ENCODE measurements at places on chromosomes 11 and 22.

DNA sequence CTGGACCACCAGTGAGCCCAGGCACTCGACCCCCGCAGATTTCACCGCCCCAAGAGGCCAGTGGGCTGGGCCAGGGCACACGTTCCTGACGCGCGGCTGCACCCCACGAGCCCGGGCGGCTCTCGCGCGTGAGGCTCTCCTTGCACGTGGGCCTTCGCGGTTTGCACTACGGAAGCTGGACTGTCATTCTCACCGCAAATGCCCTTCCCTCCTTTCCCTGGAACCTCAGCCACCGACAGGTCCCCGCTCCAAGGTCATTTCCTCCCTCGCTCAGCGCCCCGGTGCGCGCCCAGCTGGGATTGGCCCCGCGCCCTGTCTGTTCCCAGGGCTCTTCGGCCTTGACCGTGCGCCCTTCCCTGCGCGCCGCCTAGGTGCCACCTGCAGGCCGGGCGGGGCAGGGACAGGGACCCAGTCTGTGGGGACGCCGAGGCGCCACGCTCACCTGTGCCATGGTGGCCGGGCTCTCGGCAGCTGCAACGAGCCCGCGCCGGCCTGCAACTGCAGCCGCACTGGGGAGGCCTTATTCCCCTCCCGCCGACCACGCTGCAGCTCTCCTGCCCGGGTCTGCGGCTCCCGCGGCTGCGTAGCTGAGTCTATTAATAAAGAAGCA, 2.1 kb upstream of the CPT1A start:
- no peaks in the 10 kb centered on the region for H3K36me3 ChIP-seq
- no peaks in the 10 kb centered on the region for H3K27me3 ChIP-seq
- peak; percentile 67 for DNase-seq
- H3K4me1 ChIP-seq: peaks cover 8% of the 10 kb centered on the region
- H3K4me3 ChIP-seq: peak overlapping the region; percentile 97

DNA sequence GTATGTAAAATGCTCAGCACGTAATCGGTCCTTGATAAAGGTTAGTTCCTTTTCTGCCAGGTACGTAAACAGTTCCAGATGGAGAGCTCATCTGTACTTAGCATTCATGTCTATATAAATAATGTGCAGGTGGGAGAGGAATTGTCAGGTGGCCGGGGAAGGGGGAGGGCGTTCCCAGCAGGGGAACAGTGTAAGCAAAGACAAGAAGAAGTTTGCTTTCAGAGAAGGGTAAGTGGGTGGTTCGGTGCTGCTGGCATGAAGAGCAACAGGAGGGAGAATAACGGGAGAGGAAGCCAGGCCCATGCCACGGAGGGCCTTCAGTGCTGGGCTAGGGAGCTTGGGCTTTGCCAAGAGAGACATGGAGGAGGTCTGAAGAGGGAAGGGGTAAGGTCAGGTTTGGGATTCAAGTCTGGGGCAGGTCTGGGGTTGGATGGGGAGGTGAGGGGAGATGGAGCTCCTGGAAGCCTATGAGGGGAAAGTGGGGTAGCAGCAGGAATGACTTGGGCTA, 11.4 kb upstream of the WNT11 start:
- no peak for DNase-seq
- H3K4me1 ChIP-seq: peaks cover 2% of the 10 kb centered on the region
- no peak overlapping the region for H3K4me3 ChIP-seq
- peaks cover 6% of the 10 kb centered on the region for H3K27me3 ChIP-seq
- no peak overlapping the region for H3K27ac ChIP-seq

DNA sequence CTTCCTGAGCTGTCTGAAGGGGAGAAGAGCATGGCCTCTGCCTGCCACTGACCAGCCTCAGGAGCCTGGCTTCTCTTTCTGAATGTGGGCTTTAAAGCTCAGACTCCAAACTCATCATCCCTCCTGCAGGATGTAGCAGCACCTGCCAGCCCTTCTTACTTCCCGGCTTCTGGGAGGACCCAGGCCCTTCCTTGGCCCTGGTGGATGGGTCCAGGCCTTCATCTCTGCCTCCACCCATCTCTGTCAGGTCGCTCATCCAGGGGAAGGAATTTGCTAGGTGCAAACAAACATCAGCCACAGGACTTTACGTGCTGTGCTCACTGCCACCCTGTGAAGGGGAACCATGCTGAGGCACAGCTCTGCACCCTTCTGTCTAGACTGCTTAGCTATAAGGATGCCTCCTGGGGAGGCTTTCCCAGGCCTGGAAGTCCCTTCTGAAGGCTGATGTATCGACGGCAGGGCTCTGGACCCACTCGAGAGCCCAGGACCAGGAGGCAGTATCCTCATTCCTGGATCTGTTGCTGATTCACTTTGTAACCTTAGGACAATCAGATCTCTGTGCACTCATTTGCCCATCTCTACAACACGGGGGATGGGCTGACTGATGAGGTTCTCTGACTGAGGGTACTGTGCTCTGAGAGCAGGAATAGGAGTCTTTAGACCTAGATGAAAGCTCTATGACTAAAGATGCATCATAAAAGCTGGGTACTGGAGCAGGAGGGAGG, 30.9 kb downstream of the USP35 start:
- DNase-seq: no peak
- peaks cover 16% of the 10 kb centered on the region for H3K4me1 ChIP-seq
- peaks cover 35% of the 10 kb centered on the region for H3K36me3 ChIP-seq
- H3K27me3 ChIP-seq: no peaks in the 10 kb centered on the region

DNA sequence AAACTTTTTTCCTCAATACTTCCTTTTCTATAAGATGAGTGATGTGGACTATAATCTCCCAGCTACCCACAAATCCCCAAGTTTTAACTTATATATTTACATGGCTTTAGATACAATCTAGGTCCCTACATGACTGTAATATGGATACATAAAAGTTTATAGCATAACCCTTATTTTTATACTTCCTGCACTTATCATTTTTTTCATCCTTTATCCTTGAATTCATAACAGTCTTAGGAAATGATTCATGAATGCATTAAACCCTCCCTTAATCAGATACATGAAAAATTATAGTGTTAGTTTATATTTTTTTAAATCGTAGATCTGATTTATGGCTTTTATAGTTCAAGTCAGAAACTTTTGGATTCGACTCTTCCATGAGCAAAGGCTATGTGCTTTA, 195.8 kb downstream of the MAML2 start:
- H3K36me3 ChIP-seq: no peaks in the 10 kb centered on the region
- no peaks in the 10 kb centered on the region for H3K27me3 ChIP-seq
- no peak overlapping the region for H3K27ac ChIP-seq
- peaks cover 7% of the 10 kb centered on the region for H3K4me1 ChIP-seq

DNA sequence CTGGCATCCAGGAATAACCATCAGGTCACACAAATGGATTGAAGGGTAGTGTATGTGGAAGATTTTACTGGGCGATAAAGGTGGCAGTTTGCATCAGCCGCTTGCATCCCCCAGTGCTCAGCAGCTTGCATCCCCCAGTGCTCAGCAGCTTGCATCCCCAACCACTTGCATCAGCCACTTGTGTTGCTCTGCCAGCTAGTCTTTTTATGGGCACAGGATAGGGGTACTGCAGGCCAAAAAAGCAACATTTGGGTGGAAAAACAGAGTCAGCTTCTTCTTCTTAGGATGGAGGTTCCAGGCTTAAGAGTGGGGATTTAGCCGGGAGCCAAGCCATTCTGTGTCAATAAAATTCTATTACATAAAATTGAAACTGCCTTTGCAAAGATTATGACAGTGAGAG, 23.2 kb upstream of the FEZ1 start:
- H3K36me3 ChIP-seq: peaks cover 4% of the 10 kb centered on the region
- H3K4me1 ChIP-seq: peaks cover 8% of the 10 kb centered on the region
- no peak for DNase-seq

DNA sequence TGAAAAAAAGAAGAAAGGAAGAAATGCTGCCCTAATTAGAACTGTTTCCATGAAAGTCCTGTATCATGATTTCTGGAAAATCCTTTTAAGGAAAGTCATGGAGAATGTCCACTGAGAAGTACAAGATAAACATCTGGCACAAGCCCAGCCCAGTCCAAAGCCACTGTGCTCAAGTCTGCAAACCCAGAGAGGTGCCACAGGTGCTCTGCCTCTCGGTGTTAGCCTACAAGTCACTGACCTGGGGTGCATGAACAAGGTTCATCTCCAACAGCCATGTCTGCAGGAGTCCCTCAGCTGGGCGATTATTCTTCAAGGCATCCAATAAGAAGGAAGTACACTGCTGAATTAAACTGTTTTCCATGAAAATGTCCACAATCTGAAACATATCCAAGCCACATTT, 51.1 kb upstream of the SLC25A1 start:
- no peak for DNase-seq
- H3K27ac ChIP-seq: no peak overlapping the region
- no peak overlapping the region for H3K4me3 ChIP-seq

- H3K36me3 ChIP-seq: peaks cover 6% of the 10 kb centered on the region
- no peak overlapping the region for H3K4me3 ChIP-seq
- no peak for DNase-seq
- H3K27me3 ChIP-seq: no peaks in the 10 kb centered on the region
- peak overlapping the region; percentile 62 for H3K27ac ChIP-seq
These were observed 6.0 kb downstream of the RNF169 start for GRCh38 chr11:74754507-74755252.

GRCh38 chr11:31958076-31958735, 132.7 kb upstream of the RCN1 start:
- H3K27me3 ChIP-seq: peaks cover 3% of the 10 kb centered on the region
- H3K36me3 ChIP-seq: no peaks in the 10 kb centered on the region
- H3K4me1 ChIP-seq: peaks cover 4% of the 10 kb centered on the region

GRCh38 chr11:122756417-122756816, 81.9 kb upstream of the CRTAM start:
- no peak overlapping the region for H3K4me3 ChIP-seq
- H3K4me1 ChIP-seq: peaks cover 18% of the 10 kb centered on the region
- no peaks in the 10 kb centered on the region for H3K27me3 ChIP-seq
- DNase-seq: peak; percentile 72

DNA sequence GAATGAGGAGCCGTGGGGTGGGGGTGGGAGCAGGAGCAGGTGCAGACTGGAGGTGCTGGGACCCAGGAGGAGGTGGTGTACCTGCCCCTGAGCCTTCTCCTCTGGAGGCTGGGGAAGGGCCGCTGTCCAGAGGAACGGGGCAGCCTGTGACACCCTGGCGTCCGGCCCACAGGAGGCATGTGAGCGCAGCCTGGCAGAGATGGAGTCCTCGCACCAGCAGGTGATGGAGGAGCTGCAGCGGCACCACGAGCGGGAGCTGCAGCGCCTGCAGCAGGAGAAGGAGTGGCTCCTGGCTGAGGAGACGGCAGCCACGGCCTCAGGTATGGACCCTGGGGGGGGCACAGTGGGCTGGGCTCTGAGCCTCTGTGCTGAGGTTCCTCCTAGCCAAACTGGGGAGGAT, 42.2 kb upstream of the GCAT start:
- no peak overlapping the region for H3K4me3 ChIP-seq
- no peak overlapping the region for H3K27ac ChIP-seq
- DNase-seq: no peak
- H3K4me1 ChIP-seq: peaks cover 2% of the 10 kb centered on the region

- no peak overlapping the region for H3K27ac ChIP-seq
- H3K4me3 ChIP-seq: no peak overlapping the region
- H3K27me3 ChIP-seq: peaks cover 12% of the 10 kb centered on the region
- no peaks in the 10 kb centered on the region for H3K36me3 ChIP-seq
- peak; percentile 82 for DNase-seq
These were observed 13.7 kb upstream of the SEC14L3 start for GRCh38 chr22:30485362-30485988.

DNA sequence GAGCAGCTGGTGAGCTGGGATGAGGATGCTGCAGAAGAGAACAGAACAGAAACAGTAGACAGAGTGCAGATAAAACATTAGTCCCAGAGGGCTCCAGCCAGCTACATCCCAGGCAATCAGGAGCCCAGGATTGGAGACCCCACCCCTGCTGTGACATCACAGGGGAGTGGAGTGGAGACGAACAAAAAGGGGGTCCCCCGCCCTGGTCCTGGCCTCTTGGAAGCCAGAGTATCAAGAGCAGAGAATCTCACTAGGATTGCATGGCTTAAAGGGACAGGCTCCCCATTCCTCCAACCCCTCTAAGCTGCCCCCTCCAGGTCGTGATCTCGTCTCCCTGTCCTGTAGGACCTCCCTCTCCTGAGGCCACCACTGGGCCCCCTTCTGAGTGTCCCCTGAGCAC, at the start of gene P2RX3:
P2RX3 (plus strand) TSS at position 211 of the 400 bp plus-strand sequence. CDS start 199 bp downstream, outside the sequence.
- no peak within 1 kb of the TSS for H3K4me3 ChIP-seq
- H3K27me3 ChIP-seq: peaks cover 3% of the 10 kb centered on the region
- H3K4me1 ChIP-seq: peaks cover 19% of the 10 kb centered on the region

GRCh38 chr22:46652081-46652846, 32.1 kb downstream of the GRAMD4 start:
- no peaks in the 10 kb centered on the region for H3K27me3 ChIP-seq
- DNase-seq: no peak
- no peak overlapping the region for H3K27ac ChIP-seq
- H3K4me3 ChIP-seq: no peak overlapping the region

GRCh38 chr11:73344191-73344607, 32.0 kb upstream of the RELT start:
- H3K4me1 ChIP-seq: no peaks in the 10 kb centered on the region
- H3K27ac ChIP-seq: no peak overlapping the region
- peaks cover 10% of the 10 kb centered on the region for H3K27me3 ChIP-seq
- DNase-seq: no peak
- H3K36me3 ChIP-seq: no peaks in the 10 kb centered on the region

- no peak for DNase-seq
- peaks cover 33% of the 10 kb centered on the region for H3K4me1 ChIP-seq
- peak overlapping the region; percentile 37 for H3K27ac ChIP-seq
- no peaks in the 10 kb centered on the region for H3K36me3 ChIP-seq
These were observed 963 bp downstream of the TYMP start for GRCh38 chr22:50528682-50529415.

GRCh38 chr11:118746988-118747585, 43.9 kb downstream of the DDX6 start:
- H3K4me3 ChIP-seq: no peak overlapping the region
- H3K36me3 ChIP-seq: peaks cover 11% of the 10 kb centered on the region
- DNase-seq: no peak
- H3K27me3 ChIP-seq: no peaks in the 10 kb centered on the region
- H3K27ac ChIP-seq: peak overlapping the region; percentile 51

GRCh38 chr11:4194889-4195288, 100.3 kb downstream of the RRM1 start:
- no peak overlapping the region for H3K27ac ChIP-seq
- no peaks in the 10 kb centered on the region for H3K4me1 ChIP-seq
- peaks cover 12% of the 10 kb centered on the region for H3K27me3 ChIP-seq
- no peak overlapping the region for H3K4me3 ChIP-seq
- DNase-seq: no peak
